CD8-positive, alpha-beta memory T cell (primary cell): ENCODE measurements at places on chromosomes 5 and 9.

DNA sequence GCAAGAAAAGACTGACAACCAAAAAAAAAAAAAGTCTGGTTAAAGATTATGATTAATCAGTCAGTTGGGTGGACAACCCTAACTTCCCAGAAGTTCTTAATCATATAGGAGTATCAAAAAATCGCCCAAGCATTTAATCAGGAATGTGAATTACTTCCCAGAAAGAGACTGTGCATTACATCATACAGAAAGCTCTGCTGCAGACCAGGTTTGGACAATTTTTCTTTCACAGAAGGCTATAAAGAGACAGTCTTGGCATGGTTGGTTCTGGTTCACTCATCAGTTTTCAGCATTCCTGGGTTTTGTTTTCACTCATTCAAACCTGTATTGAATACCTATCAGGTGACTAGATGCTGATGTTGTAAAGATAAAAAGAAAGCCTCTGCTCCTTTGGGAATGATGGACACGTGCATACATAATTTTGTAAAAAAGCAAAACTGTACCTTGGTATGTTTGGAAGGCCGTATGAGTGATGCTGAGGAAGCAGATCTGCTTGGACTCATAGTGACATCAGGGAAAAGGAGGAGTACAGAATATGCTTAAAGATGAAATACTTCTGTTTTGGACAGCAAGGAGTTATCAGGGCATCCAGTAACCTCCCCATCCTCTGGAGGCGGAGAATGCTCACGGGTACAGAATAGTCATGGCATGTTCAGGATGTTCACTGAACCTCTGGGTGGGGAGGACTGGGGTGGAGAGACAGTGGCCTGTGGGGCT is 178.4 kb downstream of the GNA14 start:
- no peak for DNase-seq
- H3K4me1 ChIP-seq, result no peaks in the 10 kb centered on the region
- no peak overlapping the region for H3K27ac ChIP-seq
- no peaks in the 10 kb centered on the region for H3K27me3 ChIP-seq
- no peak overlapping the region for H3K4me3 ChIP-seq

GRCh38 chr9:104608336-104608735 is 2.9 kb upstream of the OR13C2 start:
- H3K4me3 ChIP-seq, result no peak overlapping the region
- no peaks in the 10 kb centered on the region for H3K36me3 ChIP-seq
- no peak for DNase-seq
- H3K4me1 ChIP-seq, result no peaks in the 10 kb centered on the region
- H3K27ac ChIP-seq, result no peak overlapping the region

GRCh38 chr5:118015511-118015910 is 972.8 kb downstream of the DTWD2 start:
- H3K4me1 ChIP-seq, result no peaks in the 10 kb centered on the region
- H3K27ac ChIP-seq, result no peak overlapping the region
- no peak for DNase-seq
- H3K27me3 ChIP-seq, result no peaks in the 10 kb centered on the region
- no peaks in the 10 kb centered on the region for H3K36me3 ChIP-seq

- no peak overlapping the region for H3K4me3 ChIP-seq
- no peaks in the 10 kb centered on the region for H3K27me3 ChIP-seq
- no peaks in the 10 kb centered on the region for H3K4me1 ChIP-seq
- DNase-seq, result no peak
- H3K36me3 ChIP-seq, result no peaks in the 10 kb centered on the region
- H3K27ac ChIP-seq, result no peak overlapping the region
Observed at GRCh38 chr5:85931220-85931619, 686.5 kb upstream of the COX7C start.

GRCh38 chr5:64497386-64497785 is 8.4 kb upstream of the RGS7BP start:
- no peak for DNase-seq
- no peak overlapping the region for H3K4me3 ChIP-seq
- H3K36me3 ChIP-seq, result no peaks in the 10 kb centered on the region
- H3K27me3 ChIP-seq, result no peaks in the 10 kb centered on the region
- no peaks in the 10 kb centered on the region for H3K4me1 ChIP-seq

DNA sequence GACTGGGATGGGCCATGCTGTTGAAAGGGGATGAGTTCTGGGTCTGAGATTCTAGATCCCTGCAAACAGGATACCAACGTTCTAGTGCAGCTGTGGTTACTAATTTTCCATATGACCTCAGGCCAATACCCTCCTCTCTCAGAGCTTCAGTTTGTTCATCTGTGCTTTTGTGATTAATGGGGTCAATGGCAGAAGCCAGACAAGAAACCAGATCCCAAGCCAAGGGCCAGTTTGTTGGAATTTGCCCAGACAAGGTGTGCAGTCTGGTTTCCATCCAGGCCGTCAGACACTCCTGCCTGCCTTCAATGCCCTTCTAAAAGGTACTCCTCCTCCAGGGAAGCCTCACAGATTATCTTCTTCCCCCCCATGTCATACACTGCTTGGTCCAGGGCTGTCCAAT is 11.4 kb downstream of the MYORG start:
- H3K27me3 ChIP-seq, result no peaks in the 10 kb centered on the region
- peaks cover 18% of the 10 kb centered on the region for H3K4me1 ChIP-seq
- DNase-seq, result no peak
- no peaks in the 10 kb centered on the region for H3K36me3 ChIP-seq
- H3K4me3 ChIP-seq, result no peak overlapping the region
- no peak overlapping the region for H3K27ac ChIP-seq

GRCh38 chr9:137919095-137919465 is 41.5 kb downstream of the CACNA1B start:
- no peaks in the 10 kb centered on the region for H3K27me3 ChIP-seq
- no peak for DNase-seq
- no peaks in the 10 kb centered on the region for H3K4me1 ChIP-seq

DNA sequence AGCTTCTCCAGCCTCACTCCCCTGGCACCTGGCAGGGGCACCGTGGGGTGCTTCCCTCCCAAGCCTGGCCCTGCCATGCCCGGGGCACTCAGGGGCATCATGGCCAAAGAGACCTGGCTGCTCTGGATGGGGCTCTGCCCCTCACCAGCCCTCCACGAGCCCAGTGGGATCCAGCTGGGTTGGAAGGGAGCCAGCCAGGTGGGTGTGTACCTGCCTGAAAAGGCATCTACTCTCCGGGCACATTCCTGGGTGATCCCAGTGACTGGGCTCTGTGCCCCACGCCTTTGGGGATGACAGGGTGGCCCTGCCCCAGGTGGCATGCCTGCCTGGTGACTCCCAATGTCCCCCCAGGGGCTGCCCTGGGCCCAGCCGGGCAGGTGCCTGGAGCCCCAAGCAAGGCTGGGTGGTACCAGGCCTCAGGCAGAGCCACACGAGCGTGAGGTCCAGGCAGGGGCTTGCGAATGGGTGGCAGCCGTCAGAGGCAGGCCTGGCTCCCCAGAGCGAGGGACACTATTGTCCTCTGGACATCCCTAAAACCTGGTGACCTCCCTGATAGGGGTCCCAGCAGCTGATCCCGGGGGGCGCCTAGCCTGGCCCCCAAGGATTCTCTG is 777 bp downstream of the GPSM1 start:
- H3K27ac ChIP-seq, result no peak overlapping the region
- H3K36me3 ChIP-seq, result no peaks in the 10 kb centered on the region
- H3K4me3 ChIP-seq, result peak overlapping the region; percentile 32
- no peaks in the 10 kb centered on the region for H3K27me3 ChIP-seq
- peaks cover 12% of the 10 kb centered on the region for H3K4me1 ChIP-seq
- DNase-seq, result no peak

- H3K4me3 ChIP-seq, result no peak overlapping the region
- no peak overlapping the region for H3K27ac ChIP-seq
- H3K36me3 ChIP-seq, result no peaks in the 10 kb centered on the region
- H3K4me1 ChIP-seq, result no peaks in the 10 kb centered on the region
Observed at GRCh38 chr5:134327327-134327726, 39.6 kb downstream of the CDKL3 start.

- no peak overlapping the region for H3K27ac ChIP-seq
- peaks cover 25% of the 10 kb centered on the region for H3K27me3 ChIP-seq
- peak overlapping the region; percentile 13 for H3K4me3 ChIP-seq
- no peak for DNase-seq
Observed at GRCh38 chr9:95004411-95005277, 278.1 kb downstream of the AOPEP start.

DNA sequence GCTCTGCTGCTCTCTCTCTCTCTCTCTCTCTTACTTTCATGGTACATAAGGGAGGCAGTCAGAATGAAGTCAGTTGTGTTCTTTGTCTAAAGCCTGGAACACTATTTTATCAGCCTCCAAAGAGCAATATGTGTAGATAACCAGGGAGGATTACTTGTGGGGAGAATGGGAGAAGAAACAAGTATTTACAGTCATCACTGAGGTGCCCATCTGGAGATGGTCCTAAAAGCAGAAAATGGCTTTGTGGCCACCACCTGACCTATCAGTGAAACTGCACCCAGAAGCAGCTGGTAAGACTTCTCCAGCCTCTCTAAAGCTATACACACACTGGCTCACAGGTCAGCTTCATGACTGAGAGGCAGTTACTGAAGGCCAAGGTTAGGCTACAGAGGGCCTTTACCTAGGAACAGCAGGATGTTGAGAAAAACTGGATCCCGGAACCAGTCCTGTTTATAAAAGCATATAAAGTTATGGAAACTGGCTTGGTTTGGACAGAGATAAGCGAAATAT is 75.1 kb downstream of the MRPS27 start:
- H3K4me1 ChIP-seq, result peaks cover 7% of the 10 kb centered on the region
- no peak overlapping the region for H3K4me3 ChIP-seq
- H3K36me3 ChIP-seq, result no peaks in the 10 kb centered on the region
- no peak for DNase-seq

DNA sequence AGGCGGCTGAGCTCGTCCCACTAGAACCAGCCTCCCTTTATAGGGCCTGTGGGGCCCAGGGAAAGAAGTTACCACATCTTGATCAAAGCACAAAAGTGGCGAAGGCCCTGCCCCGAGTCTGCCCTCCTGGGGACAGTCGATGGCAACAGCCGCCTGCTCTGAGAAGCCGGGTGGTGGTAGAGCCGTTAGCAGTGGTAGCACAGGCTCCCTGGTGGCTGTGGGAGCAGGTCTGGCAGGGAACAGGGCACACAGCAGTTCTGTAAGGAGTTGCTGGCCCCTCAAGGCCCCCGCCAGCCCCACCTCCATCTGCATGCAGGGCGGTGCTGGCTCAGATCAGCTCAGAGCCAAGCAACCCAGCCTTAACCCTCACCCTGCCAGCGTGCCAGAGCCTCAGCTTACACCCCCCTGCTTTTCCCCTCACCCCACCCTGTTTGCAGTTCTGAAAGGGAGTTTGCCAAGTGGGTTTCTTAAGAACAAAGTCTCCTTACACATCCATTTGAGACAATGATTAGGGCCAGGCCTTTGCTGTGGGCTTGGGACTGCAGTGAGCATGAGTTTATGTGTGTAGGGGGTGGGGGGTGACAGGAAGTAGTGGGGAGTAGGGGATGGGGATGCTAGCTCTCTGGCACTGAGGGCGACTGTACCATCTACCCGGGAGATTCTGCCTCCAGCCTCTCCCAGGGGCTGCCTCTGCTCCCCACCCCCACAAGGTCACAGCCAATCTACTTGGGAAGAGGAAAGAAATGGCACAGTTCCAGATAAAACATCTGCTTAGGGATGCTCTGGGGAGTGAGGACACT is 11.8 kb downstream of the ACSL6 start:
- H3K27me3 ChIP-seq, result no peaks in the 10 kb centered on the region
- H3K4me1 ChIP-seq, result peaks cover 71% of the 10 kb centered on the region
- no peak overlapping the region for H3K4me3 ChIP-seq
- H3K36me3 ChIP-seq, result no peaks in the 10 kb centered on the region

DNA sequence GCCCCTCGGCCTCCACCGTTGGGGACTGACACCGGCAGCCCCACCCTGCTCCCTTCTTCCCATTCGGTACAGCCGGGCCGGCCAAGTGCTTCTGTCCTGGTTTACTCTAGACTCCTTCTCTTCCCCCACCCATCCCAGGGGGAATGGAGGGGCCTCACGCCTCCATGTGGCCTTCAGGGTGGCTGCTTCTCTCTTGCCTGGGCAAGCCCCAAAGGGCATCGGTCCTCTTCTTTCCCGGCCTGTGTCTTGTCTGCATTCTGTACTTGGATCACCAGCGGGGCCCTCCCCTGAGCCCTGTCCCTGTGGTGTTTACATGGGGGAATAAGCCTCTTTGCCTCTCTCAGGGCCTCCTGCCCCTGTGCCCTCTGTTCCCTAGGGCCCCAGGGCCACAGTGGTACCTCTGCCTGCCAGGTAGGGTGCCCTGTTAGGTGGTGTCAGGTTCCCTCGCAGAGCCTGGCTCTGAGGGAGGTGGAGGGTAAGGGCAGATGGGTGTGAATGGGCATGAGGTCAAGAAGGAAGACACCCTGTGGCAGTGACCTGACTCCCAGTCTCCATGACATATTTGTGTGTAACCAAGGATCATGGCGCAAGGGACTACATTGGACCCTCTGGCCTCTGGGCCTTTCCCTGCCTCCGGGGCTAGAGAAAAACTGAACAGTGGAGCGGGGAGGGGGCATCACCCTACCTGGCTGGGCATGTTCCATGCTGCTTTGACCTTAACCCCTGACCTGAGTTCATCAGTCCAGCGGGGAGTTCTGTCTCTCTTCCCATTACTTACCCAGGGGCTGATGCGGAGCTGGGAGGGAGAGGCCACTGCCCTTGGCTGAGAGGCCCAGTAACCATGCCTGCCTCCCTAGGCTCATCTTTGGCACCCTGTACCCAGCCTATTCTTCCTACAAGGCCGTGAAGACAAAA is 1.6 kb downstream of the REEP2 start:
- DNase-seq, result no peak
- H3K36me3 ChIP-seq, result peaks cover 10% of the 10 kb centered on the region
- H3K27me3 ChIP-seq, result no peaks in the 10 kb centered on the region
- no peak overlapping the region for H3K4me3 ChIP-seq

DNA sequence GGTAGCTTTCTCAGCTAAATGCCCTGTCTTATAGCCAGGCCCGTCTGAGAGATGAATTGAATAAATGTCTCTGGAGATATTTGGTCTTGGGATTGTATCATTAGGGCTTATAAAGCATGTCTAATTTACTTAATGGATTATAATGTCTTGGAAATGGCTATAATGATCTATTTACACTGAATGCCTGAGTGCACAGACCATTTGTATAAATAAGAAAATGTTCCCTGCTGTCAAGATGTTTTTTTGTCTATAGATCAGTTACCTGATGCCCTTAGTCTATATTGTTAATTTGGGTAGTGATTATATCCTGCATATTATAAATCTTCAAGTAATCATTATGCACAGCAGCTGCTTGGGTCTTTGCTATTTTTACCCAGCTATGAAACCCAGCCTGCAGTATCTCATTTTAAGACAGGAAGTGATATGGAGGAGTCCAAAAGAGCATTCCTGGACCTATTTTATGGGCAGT is 112.9 kb upstream of the ACTBL2 start:
- H3K36me3 ChIP-seq, result no peaks in the 10 kb centered on the region
- H3K4me3 ChIP-seq, result no peak overlapping the region
- H3K27ac ChIP-seq, result no peak overlapping the region
- H3K27me3 ChIP-seq, result no peaks in the 10 kb centered on the region
- DNase-seq, result no peak

DNA sequence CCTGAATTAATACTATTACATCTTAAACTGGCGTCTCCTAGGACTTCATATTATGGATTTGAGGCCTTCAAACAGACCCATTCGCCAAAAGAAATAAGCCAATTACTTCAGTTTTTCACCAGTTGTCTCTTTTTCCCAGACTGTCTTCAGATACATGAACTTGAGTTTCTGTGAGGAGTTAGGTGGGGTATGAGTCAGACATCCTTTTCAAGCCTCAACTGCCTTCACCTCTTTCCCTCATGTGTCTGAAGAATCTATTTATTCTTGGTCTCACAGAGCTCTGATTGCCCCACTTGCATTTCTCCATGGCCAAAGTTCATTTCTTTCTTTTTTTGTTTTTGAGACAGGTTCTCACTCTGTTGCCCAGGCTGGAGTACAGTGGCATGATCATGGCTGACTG is 12.5 kb downstream of the WNT8A start:
- DNase-seq, result no peak
- H3K27ac ChIP-seq, result no peak overlapping the region

- H3K4me1 ChIP-seq, result peaks cover 9% of the 10 kb centered on the region
- peaks cover 8% of the 10 kb centered on the region for H3K36me3 ChIP-seq
- no peak overlapping the region for H3K27ac ChIP-seq
- peak; percentile 11 for DNase-seq
- H3K4me3 ChIP-seq, result no peak overlapping the region
- no peaks in the 10 kb centered on the region for H3K27me3 ChIP-seq
Observed at GRCh38 chr5:55338092-55338613, 30.4 kb downstream of the MTREX start.
